ENCODE measurements at places on chromosomes 2 and 18.

GRCh38 chr2:179692043-179692442 lies 169.4 kb downstream of the ZNF385B start:
- DNase-seq = no peak

DNA sequence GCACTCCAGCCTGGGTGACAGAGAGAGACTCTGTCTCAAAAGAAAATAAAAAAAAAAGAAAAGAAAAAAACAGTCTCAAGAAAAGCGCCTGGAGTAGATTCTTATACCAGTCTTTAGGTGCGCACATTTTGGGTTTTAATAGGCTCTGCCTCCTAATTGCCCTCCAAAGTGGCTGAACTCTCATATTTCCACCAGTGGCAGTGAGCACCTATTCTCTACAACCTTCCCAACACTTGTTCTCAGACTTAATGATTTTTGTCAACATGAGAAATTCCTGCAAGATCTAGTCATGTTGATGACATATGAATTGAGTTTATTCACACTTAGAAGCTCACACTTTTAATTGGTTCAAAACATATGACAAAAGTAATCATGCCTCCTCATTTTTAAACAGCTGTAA lies 39.0 kb downstream of the PLB1 start:
- no peak for DNase-seq

GRCh38 chr2:178644919-178645318 lies 162.3 kb downstream of the TTN start:
- DNase-seq = no peak

DNA sequence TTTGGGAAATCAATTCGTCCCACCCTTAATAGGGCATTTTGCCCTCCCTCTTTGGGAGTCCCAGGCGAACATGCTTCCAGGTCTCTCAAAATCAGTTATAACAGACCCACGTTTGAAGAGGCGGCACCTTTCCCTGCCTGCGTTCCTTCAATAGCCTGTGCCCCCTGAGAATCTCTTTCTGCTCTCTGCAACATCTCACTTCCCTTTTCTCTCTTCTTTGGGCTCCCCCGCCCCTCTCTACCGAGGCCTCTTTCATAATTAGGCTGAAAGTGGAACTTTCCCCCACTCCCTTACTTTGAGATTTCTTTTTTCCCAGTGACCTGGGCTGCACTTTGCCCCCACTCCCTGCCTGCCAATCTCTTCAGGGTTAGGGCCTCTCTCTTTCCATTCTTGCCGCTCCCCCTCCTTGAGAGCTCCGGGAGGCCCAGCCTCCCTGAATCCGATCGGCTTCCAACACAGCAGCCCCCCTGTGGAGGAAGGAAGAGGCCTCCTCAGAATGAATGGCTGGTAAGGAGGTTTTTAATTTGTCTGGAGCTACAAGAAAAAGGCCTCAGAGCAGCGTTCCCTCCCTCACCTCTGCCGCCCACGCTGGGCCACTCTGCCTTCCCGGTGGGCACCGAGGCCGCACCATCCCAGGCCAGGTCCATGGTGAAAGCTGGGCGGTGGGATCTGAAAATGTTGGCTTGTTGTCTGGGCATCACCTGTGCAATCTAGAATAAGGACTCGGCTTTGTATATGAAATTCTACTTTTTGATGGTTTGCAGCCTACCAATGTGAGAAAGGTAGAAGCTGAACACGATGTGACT lies 162.6 kb upstream of the SIX3 start:
- DNase-seq = no peak

GRCh38 chr2:85936421-85937068 lies 47.8 kb upstream of the ST3GAL5 start:
- DNase-seq = no peak

DNA sequence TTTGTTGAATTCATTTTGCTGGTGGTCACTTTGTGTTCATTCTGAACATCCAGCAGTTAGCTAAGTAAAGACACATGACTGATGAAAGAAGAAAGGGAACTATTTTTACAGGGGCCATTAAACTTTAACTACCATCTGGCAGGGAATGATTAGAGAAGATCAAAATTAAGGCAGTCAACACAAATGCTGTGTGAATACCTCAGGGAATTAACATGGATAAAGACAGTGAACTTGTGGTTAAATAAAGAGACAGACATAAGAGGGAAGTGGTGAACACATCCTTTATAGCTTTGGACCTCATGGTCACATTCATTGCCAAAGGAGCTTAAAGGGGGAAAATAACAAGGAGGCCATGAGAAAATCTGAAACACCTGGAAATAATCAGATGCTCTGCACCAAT lies 52.6 kb upstream of the ATP5MC3 start:
- DNase-seq = no peak

DNA sequence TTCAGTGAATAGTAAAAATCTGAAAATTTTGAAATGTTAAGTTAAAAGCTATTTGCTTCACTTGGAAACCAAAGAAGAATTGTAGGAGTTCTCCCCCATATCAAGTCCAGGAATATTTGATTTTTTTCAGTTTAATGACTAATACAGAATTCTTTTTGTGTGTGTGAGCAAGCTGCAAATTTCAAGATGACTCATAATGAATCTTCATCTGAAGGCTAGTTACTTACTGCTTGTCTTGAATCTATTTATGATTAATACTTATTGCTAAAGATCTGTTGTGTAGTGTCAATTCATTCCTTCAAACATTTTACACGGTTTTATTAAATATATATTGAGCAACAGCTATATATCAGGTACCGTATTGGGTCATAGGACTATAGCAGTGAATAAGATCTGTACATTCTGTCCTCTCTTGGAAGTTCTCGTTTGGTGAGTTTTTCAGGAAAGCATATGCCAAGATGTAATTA lies 47.8 kb upstream of the CAVIN2 start:
- no peak for DNase-seq

Measured in activated naive CD8-positive, alpha-beta T cell treated with anti-CD3 and anti-CD28 coated beads, Interleukin-2, amount 50 U/mL, for 24 hours (primary cell).